ENCODE measurements at places on chromosomes 1 and 21. TPM values are rescaled to one million over a fixed set of nuclear protein-coding genes. Genes with fewer than 3 reads are reported as not detected.
A peak's percentile ranks its signal among the peaks of the same experiment; 100 is the strongest.

The CADM3 gene
- 0.41 TPM for total RNA-seq

The LRP8 gene
- total RNA-seq = 1.5 TPM

The ZBTB37 gene
- total RNA-seq = 16.7 TPM

The CCDC181 gene
- total RNA-seq = 1.6 TPM

The VCAM1 gene
- 40.3 TPM for total RNA-seq

The RAB7B gene
- 10.7 TPM for total RNA-seq

The PRDX1 gene
- total RNA-seq = 150 TPM

The WARS2 gene
- total RNA-seq = 28.0 TPM

DNA sequence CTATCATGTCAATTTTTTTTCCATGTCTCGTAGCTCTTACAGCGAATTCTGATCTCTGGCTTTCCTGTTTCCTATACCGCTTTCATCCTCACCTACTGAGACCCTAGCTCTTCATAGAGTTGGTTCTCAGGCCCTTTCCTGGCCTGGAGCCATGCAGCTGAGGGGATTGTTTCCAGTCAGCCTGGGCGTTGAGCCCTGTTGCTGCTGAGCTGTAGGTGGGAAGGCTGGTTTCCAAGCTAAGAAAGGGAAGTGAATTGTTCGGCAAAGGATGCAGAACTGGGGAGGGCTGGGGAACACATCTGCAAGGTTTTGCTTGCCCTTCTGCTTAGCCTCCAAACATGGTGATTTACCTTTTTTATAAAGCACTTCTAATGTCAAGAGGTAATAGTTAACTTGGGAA lies 41.5 kb downstream of the SPATA46 start:
- peak; percentile 67 for DNase-seq

GRCh38 chr1:182217967-182218366 lies 156.5 kb upstream of the ZNF648 start:
- DNase-seq = no peak

DNA sequence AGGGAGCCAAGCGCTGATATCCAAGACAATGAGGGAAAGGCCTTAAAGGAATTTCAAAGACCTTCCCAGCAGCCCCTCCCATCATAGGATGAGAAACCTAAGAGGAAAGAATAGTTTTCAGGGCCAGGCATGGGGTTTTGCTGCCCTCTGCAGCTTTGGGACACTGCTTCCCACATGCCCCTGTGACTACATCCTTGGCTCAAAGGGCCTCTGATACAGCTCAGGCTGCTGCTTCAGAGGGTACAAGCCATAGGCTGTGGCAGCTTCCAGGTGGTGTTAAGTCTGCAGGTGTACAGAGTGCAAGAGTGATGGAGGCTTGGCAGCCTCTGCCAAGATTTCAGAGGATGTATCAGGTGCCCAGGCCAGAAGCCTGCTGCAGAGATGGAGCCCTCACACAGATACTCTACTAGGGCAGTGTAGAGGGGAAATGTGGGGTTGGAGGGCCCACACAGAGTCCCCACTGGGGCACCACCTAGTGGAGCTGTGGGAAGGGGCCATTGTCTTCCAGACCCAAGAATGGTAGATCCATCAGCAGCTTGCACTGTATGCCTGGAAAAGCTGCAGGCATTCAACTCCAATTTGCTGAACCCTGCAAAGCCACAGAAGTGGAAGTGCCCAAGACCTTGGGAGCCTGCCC lies 125.8 kb downstream of the SLC45A1 start:
- DNase-seq = no peak

GRCh38 chr21:14591377-14591776 lies 45.3 kb upstream of the SAMSN1 start:
- DNase-seq = no peak

GRCh38 chr1:197774466-197775281 lies 606 bp downstream of the DENND1B start:
- DNase-seq = peak; percentile 62

- DNase-seq = no peak
These were observed 98.3 kb downstream of the COQ8A start for GRCh38 chr1:227038401-227038800.
